ENCODE measurements at places on chromosomes 4 and X.

- DNase-seq, result peak; percentile 28
Measured at GRCh38 chr4:16418814-16419213, 192.5 kb upstream of the TAPT1 start.

GRCh38 chr4:53551281-53551864 lies 39.9 kb downstream of the LNX1 start:
- DNase-seq, result no peak

GRCh38 chr4:74548561-74548960 lies 103.6 kb downstream of the AREG start:
- DNase-seq, result no peak

GRCh38 chr4:37073226-37073840 lies 171.2 kb upstream of the NWD2 start:
- DNase-seq, result no peak

- DNase-seq, result no peak
Measured at GRCh38 chrX:48787505-48788443, 1.4 kb downstream of the GATA1 start.

GRCh38 chr4:103156106-103156505 lies 42.0 kb downstream of the CENPE start:
- DNase-seq, result no peak

DNA sequence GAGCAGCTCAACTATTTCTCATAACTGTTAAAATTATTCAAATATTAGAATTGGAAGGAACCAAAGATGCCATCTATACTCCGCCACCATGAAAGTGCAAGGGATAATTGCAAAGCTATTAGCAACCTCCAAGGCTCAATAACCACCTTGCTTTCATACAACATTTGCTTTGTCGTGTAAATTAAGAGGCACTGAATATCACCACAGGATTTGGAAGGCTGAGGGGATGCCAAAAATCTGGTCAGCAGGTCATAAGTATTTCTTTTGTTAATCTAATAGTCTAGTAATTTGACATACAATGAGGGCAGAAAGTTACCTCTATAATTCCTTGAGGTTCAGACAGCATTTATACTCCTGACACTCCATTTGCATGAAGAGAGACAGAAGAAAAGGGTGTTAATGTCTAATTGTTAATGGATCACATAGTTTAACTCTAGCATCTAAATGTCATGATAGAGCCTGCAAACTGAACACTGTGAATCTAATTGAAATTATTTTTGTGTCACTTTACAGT lies 200.9 kb upstream of the DIAPH2 start:
- DNase-seq, result no peak

GRCh38 chr4:143514497-143514896 lies 995 bp downstream of the SMARCA5 start:
- DNase-seq, result peak; percentile 55

GRCh38 chrX:25052798-25053534 lies 37.2 kb upstream of the ARX start:
- no peak for DNase-seq

DNA sequence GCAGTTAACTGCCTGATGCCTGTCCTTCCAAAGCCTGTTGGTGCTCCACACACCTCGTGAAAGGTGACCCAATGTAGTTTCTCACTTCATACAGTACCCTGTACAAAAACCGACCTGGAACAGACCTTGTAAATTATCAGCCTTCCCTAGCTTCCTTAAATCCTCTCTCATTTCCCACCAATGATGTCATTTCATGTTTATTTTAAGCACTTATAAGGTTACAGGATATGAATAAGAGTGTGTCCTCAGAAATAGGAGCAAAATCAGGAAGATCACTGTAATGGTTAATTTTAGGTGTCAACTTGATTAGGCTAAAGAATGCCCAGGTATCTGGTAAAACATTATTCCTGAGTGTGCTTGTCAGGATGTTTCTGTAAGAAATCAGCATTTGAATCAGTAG lies 44.7 kb downstream of the TMEM150C start:
- peak; percentile 52 for DNase-seq

Data from EL (cell line).